ACHN (cell line): ENCODE measurements at places on chromosomes 7 and 10.
A peak's percentile ranks its signal among the peaks of the same experiment; 100 is the strongest.

DNA sequence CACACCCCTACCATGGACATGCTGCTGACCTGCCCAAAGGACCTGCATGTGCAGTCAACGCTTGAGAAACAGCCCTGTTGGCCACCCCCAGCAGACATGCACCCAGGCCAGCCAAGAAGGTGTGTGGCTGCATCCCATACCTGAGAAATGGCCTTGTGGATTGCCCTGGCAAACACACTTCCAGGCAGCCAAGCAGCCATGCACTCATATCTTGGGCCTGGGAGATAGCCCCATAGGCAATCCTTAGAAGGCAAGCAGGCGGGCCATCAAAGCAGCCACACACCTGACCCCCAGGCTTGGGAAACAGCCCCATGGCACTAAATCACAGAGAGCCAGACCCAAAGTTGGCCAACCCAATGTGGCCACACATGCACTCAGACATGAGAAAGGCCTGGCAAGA, 4.9 kb upstream of the AKR1B1 start:
- DNase-seq = no peak

DNA sequence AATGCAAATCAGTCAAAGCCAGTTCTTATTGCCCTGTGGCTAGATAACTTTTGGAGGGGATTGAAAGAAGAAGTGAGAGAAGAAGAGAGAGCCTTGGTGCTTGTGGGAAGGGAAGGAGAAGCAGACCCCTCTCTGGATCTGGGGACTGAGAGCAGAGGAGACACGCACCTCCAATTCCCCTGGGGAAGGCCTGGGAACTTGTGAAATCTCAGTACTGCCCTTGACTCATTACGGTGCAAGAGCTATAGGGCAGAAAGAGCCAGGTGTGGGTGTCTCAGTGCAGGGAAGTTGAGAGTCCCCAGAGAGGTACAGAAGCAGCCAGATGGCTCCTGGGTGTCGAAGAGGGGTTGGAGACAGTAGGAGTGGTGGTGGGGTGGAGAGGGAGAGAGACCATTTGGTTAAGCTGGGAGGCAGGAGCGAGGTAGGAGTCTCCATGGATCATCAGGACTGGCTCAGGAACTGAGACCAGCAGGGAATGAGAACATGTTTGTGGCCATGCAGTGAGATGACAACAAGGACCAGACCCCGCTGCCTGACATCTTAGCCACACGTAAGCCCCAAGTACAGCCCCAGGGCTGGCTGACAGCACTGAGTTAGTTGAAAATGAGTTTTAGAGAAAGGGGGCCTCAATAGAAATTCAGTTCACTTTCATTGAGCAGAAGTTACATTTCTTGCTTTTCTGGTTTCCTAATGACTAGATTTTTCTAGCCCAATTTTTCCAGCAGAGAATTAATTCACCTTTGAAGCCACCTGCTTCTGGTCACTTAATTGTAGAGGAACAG, 238.2 kb downstream of the BUB3 start:
- DNase-seq = no peak

GRCh38 chr10:127872871-127873600, 19.7 kb downstream of the CLRN3 start:
- peak; percentile 32 for DNase-seq

GRCh38 chr10:75859141-75859540, 427.7 kb downstream of the LRMDA start:
- DNase-seq = no peak

DNA sequence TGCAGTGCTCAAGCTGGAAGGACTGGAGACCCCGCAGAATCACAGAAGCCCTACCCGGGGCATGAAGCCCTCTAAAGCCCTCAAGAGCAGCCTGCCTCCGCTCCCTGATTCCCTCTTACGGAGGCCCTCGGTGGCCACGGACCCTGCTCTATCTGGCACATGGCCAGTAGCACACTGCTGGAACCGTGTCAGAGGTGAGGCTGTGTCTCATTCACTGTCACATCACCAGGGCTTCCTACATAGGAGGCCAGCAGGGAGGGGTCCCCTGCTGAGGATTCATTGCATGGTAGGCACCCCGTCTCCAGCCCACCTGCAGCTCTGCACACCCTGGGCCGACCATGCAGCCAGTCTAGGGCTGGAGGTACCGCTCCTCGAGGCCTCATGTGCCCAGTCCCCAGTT, 259.2 kb downstream of the TNS3 start:
- DNase-seq = no peak

- DNase-seq = no peak
Observed at GRCh38 chr10:46283580-46284285, 3.1 kb upstream of the ANTXRL start.
